8988T (cell line): ENCODE measurements at places on chromosomes 4 and X.

GRCh38 chrX:132594129-132594528 lies 105.3 kb upstream of the MBNL3 start:
- no peak for DNase-seq

- DNase-seq = no peak
Observed at GRCh38 chr4:130210864-130211263, 1114.9 kb downstream of the C4orf33 start.

GRCh38 chr4:149801416-149801815 lies 14.2 kb downstream of the IQCM start:
- DNase-seq = no peak

GRCh38 chrX:5388087-5388486 lies 840.6 kb downstream of the NLGN4X start:
- no peak for DNase-seq

- no peak for DNase-seq
Observed at GRCh38 chrX:20500171-20500865, 233.6 kb upstream of the RPS6KA3 start.

DNA sequence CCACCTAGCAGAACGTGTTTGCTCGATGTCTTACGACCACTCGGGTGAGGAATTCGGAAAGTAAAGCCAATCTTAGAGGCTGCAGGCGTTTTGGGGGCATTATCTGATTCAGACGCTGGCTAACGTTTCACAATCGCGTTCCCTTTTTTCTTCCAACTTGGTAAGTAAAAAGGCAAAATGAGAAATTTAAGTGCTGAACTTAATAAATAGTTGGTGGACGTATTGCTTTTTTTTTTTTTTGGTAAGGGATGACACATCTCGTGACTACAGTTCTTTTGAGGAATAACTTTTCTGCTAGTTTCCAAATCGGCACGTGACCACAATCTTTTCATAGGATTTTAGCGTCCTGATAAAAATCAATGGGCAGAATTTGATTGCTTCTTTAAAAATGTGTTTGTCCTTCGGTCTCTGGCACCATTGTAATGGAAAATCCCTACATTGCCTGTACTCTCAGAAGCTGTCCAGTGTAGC lies 848 bp downstream of the RAB9A start:
- DNase-seq = no peak
